ENCODE measurements at places on chromosomes 16 and 17.

DNA sequence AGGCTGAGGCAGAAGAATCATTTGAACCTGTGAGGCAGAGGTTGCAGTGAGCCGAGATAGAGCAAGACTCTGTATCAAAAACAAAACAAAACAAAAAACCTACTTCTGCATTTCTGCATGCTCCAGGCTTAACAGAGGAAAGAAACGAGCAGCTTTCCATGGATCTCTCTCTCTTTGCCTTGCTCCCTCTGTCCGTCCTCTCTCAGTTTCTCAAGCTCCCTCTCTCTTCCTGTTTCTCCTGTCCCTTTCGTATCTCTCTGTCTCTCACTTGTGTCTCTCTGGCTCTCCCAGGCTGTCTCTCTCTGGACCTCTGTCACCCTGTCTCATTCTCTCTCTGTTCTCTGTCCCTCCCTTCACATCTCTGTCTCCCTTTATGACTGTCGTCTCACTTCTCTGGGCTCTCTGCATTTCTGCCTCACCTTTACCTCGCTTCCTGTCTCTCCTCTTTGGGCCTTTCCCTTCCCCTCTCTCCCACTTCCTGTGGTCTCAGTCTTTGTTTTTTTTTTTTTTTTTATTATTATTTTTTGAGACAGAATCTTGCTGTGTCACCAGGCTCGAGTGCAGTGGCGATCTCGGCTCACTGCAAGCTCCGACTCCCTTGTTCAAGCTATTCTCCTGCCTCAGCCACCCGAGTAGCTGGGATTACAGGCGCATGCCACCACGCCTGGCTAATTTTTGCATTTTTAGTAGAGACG is 4.1 kb upstream of the PITPNA start:
- DNase-seq, result no peak

- no peak for DNase-seq
Observed at GRCh38 chr17:18004884-18005305, 32.2 kb downstream of the DRC3 start.

GRCh38 chr17:29091606-29092289 is 48.8 kb downstream of the PIPOX start:
- DNase-seq, result no peak

GRCh38 chr17:29617125-29617480 is 5.6 kb downstream of the CORO6 start:
- DNase-seq, result peak; percentile 74

DNA sequence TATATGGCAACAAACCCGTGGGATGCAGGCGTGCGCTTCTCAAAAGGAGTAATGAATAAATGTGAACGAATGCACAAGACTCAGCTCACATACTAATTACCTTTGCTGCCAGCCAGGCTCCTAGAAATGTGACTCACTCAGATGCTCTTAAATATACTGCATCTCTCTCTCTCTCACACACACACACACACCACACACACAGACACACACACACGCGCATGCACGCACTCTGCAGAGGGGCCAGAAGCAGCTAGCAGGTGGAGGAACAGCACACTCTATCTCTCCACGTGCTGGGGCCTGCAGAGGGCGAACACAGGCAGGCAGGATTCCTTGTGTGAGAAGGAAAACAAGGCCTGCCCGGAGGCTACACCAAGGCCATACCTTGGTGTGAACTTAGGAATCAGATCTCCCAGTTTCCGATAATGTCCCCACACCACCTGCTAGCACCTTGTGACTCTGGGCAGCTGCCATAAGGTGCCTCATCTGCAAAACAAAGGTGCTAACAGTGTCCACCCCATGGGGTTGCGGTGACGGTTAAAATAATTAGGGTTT is 5.3 kb downstream of the GPRC5B start:
- peak; percentile 22 for DNase-seq

- DNase-seq, result peak; percentile 30
Observed at GRCh38 chr16:9953908-9954570, 228.2 kb downstream of the GRIN2A start.

DNA sequence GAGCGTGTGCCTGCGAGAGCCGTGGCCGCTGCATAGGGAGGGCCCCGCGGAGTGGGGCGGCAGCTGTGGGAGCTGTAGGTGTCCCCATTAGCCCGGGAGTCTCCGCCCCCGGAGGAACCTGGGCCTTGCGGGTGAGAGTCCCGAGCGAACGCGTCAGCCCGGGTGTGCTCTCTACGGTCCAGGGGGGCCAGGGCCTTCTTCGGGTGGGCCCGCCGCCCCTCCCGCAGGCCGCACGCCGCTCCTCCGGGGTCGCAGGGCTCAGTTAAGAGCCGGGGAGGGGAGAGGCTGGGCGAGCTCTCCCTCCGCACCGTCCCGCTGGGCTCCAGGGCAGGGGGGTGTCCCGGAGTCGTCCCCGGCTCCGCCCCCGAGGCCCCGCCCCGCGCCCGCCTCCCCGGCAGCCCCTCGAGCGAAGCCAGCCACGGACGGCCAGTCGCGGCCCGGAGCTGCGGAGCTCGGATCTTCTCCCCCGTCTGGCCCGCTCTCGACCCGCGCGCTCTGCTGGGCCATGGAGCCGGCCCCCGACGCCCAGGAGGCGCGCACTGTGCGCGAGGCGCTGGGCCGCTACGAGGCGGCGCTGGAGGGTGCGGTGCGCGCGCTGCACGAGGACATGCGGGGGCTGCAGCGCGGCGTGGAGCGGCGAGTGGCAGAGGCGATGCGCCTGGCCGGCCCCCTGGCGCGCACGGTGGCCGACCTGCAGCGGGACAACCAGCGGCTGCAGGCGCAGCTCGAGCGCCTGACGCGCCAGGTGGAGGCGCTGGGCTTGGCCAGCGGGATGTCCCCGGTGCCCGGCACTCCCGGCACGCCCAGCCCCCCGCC is at the start of gene SMTNL2:
TSS of gene SMTNL2 (plus strand) at position 429 of the 816 bp plus-strand sequence. CDS start at position 506, 77 bp downstream.
- DNase-seq, result no peak

DNA sequence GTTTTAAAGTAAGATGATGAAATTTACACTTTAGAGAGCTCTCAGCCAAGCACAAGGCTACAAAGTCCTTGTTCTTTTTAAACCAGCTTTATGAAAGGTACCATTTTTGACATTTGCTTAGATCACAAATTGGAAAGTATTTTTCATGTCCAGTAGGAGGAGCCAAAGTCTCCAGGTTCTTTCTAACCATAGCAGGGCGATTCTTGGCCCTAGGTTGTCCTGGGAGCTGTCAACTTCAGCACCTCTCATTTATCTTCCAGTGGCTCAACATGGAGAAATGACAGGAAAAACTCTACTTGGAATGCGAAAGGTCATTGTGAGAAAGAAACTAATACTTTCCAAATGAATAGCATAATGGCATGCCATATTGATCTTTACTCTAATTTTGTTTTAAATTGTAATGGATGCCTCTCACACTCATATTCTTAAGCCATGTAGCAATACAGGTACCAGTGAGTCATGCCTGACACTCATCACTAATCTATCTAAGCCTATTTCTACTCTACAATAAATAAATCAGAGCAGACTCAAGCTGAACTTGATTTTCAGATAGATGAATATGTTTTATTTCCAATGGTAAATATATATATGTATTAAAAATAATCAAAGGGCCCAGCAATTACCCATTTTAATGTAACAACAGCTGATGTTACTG is 919.1 kb upstream of the EEF2KMT start:
- DNase-seq, result peak; percentile 2

- no peak for DNase-seq
Observed at GRCh38 chr16:56360117-56361008, 65.0 kb downstream of the AMFR start.

- no peak for DNase-seq
Observed at GRCh38 chr16:50956637-50957036, 194.4 kb downstream of the SALL1 start.

Data from fibroblast of upper back skin (primary cell).